ENCODE measurements at places on chromosomes 3 and 15. TPM values are rescaled to one million over a fixed set of nuclear protein-coding genes. Genes with fewer than 3 reads are reported as not detected.
A peak's percentile ranks its signal among the peaks of the same experiment; 100 is the strongest.

Gene SMCO1
- polyA plus RNA-seq = not detected

DNA sequence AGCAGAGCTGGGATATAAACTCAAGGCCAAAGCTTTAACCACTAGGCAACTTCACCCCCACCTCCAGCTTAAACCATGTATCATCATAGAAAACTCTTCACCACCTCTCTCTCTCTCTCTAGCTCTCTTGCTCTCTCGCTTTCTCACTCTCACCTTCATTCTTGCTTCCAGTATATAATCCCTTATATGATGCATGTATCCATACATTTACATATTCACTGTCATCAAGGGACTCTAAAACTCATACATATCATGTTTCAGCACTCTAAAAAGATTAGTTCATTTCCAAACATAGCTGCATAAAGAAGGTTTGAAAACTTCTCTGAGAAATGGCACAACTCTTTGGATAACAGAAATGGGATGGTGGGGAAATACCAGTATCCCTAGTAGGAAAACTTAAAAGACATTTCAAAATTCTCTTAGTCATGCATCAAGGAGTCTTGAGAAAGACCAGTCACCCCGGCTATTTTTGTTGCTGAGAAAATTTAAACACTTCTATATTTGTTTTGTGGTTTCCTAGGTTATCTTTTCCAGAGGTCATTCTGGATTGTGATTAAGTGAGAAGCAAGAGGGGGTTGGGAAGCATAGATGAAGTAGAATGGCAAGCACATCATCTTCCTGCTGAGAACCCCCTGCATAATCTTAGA is 447.8 kb upstream of the THBS1 start:
- peak; percentile 92 for DNase-seq

DNA sequence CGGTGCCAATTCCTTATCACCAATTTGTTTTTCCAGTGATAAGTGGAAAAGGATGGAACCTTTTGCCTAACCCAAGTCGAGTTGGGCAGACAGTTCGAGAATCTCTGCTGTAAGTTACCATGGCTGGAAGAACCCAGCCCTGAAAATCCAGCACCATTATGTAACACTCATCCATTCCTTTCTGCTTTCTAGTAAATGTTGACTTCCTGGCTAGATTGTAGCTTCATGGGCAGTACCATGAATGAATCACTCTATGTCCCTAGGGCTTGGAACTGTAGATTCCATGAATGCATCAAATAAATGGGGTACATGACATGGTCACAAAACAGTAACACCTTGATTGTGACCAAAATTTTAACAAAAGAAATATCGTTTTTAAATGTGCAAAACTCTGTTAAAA is 14.0 kb downstream of the CHCHD4 start:
- DNase-seq = no peak

Gene CASR
- not detected for polyA plus RNA-seq

GRCh38 chr3:98721776-98722175 is 41.4 kb upstream of the ST3GAL6 start:
- DNase-seq = no peak

Gene ISLR2
- polyA plus RNA-seq = not detected

Gene ARPP21
- not detected for polyA plus RNA-seq

Gene OR5K2
- polyA plus RNA-seq = not detected

GRCh38 chr3:70748593-70748992 is 436.2 kb upstream of the MDFIC2 start:
- no peak for DNase-seq

DNA sequence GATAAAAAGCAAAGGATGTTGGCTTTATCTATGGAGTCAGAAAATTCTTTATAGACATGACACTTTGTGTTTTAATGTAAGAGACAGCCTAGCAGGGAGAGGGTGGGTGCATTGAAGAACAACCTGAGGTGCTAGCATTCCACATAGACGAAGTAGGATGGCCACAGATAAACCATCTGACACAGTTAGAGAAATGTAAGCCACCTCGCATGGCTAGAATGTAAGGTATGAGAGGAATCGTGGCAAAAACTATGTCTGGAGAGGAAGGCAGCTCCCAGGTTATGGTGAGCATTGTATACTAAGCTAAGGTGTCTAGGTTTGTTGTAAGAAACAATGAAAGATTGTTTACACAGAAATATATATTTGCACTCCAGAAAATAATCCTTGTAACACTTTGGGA is 194.0 kb upstream of the SLITRK3 start:
- DNase-seq = no peak

DNA sequence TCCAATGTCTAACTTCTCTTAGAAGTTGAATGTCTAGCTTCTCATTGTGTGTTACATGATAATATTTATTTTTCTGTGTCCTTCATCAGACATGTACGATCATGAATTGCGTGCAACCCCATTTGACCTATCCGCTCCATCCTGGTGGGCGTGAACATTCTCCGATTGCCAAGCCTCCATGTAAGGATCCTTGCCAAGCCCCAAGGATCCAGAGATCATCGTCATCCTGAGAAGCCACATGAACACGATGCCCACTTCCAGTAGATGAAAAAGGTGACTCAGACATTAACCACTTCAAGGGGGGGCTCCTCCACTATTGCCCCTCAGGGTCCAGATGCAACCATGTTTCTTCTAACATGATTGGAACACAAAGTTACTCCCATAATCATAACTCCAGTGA is 25.5 kb upstream of the KNG1 start:
- no peak for DNase-seq

- peak; percentile 82 for DNase-seq
These were observed 35.2 kb downstream of the PYGO1 start for GRCh38 chr15:55552926-55553325.

- DNase-seq = no peak
These were observed 287.8 kb upstream of the GOLIM4 start for GRCh38 chr3:168383573-168383972.

Gene SENP5
- polyA plus RNA-seq = 18.6 TPM

DNA sequence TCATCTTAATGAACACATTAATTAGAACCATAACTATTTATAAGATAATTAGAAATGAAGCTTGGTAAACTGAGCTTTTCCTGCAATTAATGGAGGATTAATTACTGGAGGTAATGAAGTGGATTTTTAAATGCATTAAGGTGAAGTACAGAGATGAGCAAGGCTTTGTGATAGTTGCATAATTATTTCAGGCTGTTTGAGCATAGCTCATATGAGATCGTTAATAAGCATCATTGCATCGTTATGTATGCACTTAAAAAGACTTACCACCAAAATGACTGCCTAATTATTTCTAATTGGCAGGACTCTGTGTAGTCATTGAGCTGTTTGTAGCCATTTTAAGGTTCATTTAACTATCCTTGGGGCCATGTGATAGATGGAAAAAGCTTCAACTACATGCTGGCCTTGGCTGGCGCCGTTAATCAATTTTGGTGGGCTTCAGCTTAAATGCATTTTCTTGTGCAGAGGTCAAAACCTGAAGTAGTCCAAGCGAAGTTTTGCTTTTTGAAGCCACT is 55.3 kb downstream of the RSRC1 start:
- no peak for DNase-seq

DNA sequence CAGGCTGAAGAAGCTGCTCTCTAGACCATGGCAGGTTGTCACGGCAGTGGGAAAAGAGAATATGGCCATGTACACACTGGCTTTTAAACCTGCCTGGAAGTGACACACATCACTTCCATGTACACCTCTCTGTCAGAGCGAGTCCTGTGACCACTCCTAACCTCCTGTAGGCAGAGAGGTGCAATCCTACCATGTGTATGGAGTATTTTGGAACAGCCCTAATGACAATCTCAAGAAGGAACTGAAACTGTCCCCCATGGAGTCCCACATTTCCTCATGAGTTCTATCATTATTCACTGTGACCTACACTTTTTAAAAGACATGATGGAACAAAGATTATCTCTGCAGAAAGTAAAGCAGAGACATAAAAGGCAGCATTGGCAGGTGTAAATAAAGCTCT is 153.4 kb upstream of the PFN2 start:
- no peak for DNase-seq

Gene OXSM
- 14.9 TPM for polyA plus RNA-seq

DNA sequence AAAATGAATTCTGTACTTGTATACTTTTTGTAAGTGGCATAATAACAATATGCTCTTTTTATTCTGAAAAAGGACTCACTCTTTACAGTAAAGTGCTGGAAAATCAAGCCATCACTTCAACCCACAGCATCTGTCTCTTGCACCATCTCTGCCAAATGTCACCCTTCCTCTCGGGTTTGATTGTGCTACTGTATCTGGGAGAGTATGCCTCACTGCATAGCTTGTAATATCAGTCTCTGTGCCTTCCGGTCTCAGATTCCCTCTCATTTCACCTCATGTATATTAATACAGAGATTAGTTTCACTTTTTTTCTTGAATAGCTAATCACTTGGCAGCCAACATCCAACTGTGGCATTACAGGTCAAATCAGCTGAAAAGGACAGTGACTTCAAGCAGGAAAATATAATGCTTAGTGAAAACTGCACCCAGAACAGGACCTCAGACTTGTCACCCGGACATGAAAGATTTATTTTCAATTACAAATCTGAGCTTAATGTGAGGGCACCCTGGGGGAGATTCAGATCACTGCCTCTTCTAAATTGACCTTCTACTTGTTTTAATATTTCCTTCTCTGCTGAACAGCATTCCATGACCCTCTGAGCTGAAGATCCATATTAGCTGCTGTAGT is 605.8 kb upstream of the NAALADL2 start:
- no peak for DNase-seq

- DNase-seq = peak; percentile 56
These were observed 13.3 kb downstream of the EIF3J start for GRCh38 chr15:44550256-44550655.

GRCh38 chr3:157081626-157082210 is 78.2 kb downstream of the CCNL1 start:
- peak; percentile 94 for DNase-seq

DNA sequence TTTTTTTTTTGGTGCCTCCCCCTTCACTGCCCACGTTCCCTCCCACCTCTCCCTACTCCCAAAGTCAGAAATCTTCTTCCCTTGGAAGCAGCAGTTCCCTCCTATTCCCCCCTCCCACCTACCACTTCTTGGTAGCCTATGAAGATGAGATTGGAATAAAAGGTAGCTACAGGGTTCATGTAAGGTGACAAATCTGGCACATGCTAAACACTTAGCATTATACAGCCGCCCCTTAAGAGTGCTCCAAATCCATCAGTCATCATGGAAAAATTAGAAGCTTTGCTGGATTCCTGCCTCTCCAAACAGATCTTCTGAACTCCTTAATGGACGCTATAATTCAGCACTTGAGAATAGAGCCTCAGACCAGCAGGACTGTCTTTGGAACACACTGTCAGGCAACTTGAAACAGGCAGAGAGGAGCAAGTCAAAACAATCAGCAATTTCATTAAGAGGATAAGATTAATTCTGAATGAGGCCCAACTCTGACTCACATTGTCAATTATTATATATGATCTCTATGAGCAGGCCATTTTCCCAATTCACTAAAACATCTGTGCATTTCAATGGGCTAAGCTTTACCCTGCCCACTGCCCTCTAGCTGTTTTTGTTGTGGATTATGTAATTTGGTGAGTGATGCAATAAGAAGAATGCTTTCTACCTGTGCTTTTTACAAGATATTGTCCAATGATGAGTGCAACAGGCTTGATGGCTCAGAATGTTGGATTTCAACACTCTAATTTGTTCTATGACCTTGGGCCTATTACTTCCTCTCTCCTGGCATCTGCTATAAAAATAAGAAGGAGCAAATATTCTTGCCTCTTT is 34.6 kb upstream of the SPRED1 start:
- peak; percentile 28 for DNase-seq

DNA sequence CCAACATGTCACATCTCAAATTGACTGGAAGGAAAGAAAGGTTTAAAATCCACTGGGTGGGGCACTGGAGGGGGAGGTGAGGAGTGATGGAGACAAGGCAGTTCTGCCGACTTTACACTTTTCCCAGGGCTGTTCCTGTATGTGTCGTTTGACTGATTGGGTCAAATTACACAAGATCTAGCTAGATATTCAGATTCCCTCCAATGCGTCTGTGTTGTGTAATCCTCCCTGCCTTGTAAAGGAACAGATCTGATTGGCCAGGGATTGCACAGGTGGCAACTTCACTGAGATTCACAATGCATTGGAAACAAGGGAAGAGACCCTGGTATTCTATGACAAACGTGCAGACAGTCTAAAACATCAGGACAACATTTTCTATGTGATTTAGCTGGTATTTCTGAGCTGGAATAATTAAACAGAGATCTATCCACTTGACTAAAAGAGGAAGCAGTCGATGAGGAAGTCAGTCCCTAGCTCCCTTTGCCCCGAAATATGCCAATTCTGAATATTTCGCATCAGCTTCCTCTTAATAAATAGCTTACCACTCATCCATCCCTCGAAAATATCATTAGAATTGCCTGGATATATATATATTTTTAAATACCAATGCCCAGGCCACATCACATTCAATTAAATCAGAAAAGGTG is 312.9 kb downstream of the RORA start:
- no peak for DNase-seq

All from fibroblast of lung (primary cell).